Activated CD4-positive, alpha-beta T cell treated with anti-CD3 and anti-CD28 coated beads for 4 hours (primary cell): ENCODE measurements at places on chromosomes 7 and 10.

- no peak for DNase-seq
These were observed 823 bp downstream of the COPG2 start for GRCh38 chr7:130667593-130668257.

GRCh38 chr10:119449760-119450461 lies 92.6 kb downstream of the RGS10 start:
- DNase-seq = no peak

DNA sequence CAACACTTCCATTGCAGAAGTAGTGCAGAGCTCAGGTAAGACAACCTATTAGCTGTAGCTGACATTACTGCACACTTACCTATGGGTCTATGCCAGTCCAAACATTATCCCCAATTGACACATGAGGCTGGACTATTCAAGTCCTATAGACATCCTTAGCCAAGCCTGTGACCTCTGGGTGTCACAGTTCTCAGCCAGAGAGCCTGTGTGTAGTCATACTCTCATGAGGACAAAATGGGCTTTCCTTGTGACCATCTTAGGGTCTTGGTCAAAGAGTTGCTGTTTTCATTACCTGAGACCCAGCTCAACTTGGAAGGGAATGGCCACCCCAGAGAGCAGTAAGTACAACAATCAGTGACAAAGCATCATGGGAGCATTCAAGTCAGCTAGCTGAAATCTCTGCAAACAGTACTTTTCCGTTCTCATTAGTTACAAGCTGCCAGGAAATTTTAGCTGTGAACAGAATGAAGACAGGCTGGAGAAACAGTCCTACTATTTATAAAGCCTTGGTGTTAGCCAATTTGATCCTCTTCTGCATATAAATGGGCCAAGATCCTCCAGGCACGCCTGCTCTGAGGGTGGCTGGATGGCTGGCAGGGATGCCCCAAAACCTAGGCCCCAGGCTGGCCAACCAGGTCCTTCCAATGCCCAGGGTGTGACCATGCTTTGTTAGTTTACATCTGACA lies 44.3 kb downstream of the NUDCD3 start:
- DNase-seq = no peak

DNA sequence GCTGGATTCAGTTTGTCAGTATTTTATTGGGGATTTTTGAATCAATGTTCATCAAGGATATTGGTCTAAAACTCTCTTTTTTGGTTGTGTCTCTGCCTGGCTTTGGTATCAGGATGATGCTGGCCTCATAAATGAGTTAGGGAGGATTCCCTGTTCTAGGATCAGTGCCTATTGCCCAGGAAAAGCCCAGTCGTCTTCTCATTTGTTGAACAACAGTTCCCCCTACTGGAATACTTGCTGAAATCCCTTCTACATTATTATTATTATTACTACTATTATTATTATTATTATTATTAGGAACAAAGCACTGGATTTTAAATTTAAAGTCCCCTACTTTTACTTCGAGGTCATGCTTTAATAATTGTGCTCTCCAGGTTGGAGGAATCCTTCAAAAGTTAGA lies 528.9 kb downstream of the MAGI2 start:
- DNase-seq = no peak

- DNase-seq = no peak
These were observed 33.5 kb downstream of the HSPA12A start for GRCh38 chr10:116708877-116709276.

DNA sequence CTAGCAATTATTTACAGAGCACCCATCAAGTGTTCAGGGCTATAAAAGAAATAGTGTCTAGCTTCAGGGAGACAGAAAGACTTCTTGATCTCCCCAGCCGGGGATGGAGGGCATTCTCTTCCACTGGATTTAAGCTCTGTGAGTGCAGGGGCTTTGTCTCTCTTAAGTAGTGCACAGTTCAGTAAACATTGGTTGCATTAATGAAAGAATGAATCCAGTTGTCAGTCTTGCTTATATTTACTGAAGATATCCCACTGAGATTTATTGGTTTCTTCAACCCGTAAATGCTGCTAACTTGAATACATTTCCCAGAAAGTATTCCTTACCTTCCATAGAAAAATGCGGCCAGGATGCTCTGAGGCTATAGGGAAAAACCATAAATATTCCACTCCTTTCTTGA lies 41.9 kb downstream of the AUTS2 start:
- DNase-seq = no peak

DNA sequence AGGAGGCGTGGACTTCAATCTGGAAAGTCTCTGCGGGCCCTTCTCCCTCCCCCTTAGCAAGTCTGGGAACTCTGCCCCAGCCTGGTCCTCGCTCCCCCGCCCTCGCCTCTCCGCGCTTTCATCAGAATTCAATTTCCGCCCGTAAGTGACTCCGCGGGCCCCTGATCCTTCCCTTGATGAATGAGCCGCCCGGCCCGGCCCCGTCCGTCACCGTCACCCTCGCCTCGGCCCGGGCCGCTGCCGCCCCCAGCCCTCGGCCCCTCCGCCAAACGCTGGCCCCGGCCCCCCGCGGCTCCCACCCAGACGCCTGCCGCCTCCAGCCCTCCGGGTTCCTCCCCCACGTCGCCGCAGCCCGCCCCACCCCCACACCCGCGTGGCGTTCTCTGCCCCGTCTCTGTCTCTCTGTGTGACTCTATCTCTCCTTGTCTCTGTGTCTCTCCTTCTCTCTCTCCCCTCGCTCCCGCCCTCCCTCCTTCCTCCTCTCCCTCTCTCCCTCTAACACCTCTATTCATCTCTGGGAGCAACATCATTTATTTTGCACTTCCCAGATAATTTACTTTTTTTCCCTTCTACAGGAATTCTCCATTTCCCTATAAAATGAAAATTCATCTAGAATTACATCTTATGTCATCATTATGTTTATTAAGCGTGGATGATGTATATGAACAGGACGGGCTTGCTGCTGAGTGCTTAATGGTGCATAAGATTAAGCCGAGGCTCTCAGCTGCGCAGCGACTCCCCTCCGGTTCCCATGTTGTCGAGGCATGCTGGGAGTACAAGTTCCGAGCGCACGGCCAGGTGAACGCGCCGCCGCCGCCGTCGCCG lies 91.2 kb upstream of the PAX2 start:
- peak; percentile 34 for DNase-seq

GRCh38 chr7:37421861-37422500 lies 26.7 kb downstream of the ELMO1 start:
- no peak for DNase-seq

DNA sequence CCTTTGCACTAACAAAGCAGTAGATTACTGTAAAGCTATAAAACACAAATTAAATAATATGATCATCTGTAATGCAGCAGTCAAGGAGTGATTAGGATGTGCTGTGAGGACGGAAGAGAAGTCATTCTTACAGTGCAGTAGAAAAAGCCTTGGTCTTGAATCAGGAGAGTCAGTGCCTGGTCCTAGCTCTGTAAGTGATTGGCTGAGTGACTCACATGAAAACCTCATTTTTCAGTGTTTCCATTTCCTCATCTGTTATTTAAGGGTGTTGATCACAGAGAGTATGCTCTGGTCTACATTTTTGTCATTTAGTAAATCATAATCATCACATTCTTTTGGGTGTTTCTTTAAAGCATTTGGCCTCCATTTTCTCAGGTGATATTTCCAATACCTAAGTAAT lies 717.8 kb downstream of the LRMDA start:
- DNase-seq = no peak

DNA sequence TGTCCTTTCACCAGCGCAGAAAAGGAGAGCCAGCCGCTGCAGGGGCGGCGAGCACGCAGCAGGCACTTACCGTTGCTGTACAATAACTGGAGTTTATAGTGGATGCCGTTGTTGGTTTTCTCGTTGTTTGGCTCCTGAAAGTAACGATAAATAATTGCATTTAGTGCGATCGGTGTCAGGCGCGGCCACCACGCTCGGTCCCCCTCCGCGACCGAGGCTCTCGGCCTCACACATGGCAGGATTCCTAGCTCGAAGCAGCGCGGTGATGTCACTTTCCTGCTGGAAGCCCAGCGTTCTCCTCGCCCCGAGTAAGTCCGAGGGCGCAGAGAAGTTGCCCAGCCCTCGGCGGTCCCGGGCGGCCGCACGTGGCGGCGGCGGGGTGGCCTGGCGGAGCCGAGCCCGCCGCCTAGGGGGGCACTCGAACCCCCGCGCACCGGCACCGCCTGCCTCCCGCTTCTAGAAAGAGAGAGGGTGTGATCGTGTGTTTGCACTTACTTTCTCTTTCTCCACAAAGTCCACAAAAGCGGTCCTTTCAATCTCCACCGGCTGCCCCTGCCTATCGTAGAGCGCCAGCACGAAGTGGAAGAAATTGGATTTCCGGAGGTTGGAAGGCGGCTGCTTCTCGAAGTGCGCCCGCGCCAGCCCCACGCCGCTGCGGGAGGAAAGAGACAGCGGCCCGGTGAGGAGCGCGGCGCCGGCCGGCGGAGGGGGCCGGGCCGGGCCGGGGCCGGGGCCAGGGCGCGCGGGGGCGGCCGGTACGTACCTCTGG lies 1.0 kb downstream of the EBF3 start:
- no peak for DNase-seq

GRCh38 chr7:99041526-99041925 lies 102.4 kb downstream of the SMURF1 start:
- no peak for DNase-seq

DNA sequence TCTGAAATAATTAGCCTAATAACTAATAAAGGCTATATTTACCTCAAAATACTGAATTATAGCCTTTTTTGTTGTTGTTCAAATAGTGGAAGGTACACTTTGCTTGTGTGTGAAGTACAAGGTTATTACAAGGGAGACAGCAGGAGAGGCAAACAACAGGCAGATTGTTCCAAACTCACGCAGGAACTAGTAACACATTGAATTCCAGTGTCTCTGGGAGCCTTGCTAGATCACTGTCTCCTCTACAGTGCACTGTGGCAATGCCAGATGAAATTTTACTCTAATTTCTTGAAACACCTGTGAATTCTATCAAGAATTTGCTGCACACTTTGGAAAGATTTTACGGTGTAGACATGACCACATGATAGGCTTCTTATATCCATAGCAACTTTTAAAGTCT lies 112.6 kb downstream of the MDFIC start:
- DNase-seq = no peak

DNA sequence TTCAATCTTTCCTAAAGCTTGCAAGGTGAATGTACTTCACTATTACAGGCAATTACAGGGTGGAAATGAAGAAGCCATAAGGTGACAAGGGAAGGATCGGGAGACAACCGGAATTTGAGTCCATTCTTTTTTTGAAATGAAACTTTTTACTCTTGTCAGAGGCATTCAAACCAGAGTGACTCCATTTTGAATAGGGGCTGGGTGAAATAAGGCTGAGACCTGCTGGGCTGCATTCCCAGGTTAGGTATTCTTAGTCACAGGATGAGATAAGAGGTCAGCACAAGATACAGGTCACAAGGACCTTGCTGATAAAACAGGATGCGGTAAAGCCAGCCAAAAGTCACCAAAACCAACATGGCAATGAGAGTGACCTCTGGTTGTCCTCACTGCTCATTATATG lies 363.3 kb downstream of the TYW1 start:
- DNase-seq = no peak

DNA sequence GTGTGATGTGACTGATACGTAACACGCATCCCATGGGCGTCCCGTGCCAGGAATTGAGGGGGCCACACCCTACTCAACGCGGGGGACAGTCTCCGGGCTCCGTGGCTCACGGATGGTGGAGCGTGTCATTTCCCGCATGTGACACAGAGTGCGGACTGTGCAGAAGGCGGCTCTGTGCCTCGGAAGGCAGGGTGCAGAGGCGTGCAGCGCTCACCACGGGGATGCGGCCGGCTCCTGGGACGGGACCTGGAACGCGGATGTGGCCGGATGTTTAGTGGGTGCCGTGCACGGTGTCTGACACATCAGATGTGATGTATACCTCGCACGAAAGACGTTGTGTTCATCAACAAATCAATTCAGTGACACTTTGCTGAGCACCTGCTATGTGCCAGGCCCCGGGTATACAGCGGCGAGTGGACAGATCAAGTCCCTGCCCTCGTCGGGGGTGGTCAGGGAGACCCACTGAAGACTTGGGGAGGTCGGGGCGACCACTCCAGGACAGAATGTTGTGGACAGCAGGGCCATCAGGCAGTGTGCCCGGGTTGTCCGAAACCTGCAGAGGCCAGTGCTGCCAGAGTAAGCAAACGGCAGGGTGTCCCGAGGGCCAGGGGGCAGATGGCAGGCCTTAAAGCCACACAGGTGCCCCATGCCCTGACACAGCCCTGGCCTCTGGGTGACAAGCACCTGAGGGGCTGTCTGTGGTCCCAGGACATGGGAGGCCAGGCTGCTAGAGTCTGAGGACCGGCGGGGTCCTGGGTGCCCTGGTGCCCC lies 38.1 kb downstream of the MICALL2 start:
- no peak for DNase-seq

GRCh38 chr10:71795248-71795647 lies 21.9 kb upstream of the VSIR start:
- DNase-seq = no peak

GRCh38 chr10:71790749-71791440 lies 17.6 kb upstream of the VSIR start:
- no peak for DNase-seq

- DNase-seq = no peak
These were observed 21.7 kb upstream of the JAKMIP3 start for GRCh38 chr10:132043861-132044695.

GRCh38 chr7:117552660-117553059 lies 72.8 kb downstream of the CFTR start:
- no peak for DNase-seq

GRCh38 chr10:127882801-127883459 lies 9.8 kb downstream of the CLRN3 start:
- no peak for DNase-seq

- DNase-seq = no peak
These were observed 82.2 kb downstream of the EPDR1 start for GRCh38 chr7:38002689-38003088.

DNA sequence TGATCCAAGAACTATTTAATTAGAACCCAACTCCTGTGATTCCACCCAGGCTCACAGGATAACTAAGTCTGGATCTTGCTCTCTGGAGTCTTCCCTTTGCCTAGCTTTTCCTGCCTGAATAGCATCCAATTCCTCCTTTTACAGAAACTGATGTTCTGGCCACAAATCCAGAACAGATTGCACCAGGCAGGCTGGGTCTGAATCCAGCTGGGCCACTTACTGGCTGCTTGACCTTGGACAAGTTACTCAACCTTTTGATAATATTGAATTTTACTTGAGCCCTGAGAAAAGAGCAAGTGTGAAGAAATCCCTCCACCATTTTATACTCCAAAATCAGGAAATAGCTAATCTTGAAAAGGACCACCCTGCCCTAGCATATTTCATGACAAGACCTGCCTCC lies 55.5 kb upstream of the SLC35G1 start:
- DNase-seq = no peak

DNA sequence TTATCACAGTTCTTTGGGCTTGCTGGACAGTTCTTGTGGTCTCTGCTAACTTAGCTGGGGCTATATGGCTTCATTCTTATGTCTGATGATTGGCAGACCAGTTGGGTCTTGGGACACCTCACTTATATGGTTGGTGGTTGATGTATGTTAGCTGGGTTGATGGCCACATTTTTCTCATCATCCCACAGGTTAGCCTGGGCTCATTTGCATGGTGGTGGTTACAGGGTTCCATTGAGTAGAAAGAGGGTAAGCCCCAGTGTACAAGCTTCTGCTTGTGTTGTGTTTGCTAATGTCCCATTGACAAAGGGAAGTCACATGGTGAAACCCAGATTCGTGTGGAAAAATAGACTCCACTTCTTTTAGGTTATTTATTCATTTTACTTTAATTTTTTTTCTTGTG lies 40.6 kb downstream of the TMEM60 start:
- no peak for DNase-seq

GRCh38 chr10:45253183-45253914 lies 62.1 kb downstream of the OR13A1 start:
- no peak for DNase-seq
